Hypothalamus (tissue), 51 donors: ENCODE measurements at places on chromosomes 13 and 19.

DNA sequence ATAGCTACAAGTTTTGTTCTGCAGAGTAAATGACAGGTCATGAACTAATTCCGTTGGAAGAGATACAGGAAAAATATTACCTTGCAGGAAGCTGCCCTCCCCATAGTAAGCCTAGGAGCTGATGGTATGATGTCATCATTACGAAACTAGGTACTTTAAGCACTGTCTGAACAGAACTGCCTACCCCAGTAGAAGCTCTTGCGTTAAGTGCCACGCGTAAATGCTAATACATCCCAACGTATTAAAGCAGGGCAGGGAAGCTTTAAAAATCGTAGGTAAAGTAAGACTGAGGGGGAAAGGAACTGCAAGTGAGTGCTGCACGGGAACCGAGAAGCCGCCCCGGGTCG, 572 bp downstream of the UGGT2 start:
- DNase-seq, result no peak

DNA sequence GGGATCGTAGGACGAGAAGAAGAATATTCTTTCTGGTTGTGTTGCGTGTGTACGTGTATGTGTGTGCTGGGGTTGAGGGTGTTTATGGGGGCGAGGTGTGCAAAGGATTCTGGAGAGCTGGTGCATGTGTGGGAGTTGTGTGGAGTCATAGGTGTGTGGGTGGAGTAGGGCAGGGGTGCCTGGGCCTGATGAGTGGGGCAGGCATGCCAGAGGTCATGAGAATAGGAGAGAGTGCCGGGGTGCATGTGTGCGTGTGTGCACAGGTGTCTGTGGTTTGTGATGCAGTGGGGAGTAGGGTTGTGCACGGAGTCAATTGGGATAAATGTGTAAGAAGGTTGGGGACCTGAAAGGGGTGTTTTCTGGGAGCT, 649 bp downstream of the TMEM91 start:
- no peak for DNase-seq

GRCh38 chr19:17404621-17405249, 695 bp downstream of the BST2 start:
- DNase-seq, result no peak

- DNase-seq, result no peak
Observed at GRCh38 chr13:19059016-19059780, 122.4 kb downstream of the TUBA3C start.

DNA sequence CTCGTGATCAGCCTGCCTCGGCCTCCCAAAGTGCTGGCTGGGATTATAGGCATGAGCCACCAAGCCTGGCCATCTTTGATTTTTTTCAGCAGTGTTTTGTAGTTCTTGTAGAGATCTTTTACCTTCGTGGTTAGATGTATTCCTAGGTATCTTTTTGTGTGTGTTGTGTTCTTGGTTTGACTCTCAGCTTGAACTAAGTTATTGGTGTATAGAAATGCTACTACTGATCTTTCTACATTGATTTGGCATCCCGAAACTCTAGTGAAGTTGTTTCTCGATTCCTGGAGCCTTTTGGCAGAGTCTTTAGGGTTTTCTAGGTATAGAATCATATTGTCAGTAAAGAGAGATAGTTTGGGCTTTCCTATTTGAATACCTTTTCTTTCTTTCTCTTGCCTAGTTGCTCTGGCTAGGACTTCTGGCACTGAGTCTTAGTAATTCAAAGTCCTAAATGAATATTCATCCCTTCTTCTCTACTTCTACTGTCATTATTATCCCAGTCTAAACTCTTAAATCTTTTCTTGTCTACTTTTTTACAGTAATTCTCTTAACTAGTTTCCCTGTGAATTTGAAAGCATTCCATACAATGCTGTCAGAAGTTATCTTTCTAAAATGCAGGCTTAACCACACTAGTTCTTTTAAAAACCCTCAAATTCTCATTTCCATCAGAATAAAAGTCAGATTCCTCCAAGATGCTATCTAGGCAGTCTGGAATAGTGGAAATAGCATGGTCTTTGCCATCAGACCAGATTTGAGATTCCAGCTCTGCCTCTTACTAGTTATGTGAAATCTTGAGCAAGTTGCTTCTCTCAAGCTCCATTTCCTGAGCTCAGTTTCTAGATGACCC, 7.0 kb downstream of the GPR18 start:
- DNase-seq, result no peak

DNA sequence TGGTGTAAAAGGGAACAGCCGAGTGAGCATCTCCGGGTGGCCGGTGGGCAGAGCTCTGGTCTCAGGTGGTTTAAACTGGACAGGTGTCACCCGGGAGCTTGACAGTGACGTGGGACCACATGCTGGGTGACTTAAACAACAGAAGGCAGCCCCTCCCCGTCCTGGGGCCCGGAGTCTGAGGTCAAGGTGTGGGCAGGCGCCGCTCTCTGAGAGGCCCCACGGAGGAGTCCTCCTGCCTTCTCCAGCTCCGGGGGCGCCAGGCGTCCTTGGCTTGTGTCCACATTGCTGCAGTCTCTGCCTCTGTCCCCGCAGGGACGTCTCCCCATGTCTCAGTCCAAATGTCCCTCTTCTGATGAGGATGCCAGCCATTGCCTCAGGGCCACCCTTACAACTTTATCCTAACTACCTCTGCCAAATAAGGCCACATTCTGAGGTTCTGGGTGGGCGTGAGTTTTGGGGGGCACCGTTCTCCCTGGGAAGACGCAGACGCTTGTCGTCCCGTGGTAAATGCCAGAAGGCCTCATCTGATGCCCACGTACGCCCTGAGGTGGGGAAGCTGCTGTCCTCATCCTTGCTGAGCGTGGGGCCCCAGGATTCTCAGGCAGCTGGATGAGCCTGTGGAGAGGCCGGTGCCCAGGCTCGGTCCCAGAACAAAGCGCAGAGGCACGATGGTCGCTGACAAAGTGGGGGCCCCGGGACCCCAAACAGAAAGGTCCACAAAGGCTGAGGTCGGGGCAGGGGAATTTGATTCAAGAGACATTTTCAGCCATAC, 12.9 kb downstream of the GZMM start:
- DNase-seq, result no peak

DNA sequence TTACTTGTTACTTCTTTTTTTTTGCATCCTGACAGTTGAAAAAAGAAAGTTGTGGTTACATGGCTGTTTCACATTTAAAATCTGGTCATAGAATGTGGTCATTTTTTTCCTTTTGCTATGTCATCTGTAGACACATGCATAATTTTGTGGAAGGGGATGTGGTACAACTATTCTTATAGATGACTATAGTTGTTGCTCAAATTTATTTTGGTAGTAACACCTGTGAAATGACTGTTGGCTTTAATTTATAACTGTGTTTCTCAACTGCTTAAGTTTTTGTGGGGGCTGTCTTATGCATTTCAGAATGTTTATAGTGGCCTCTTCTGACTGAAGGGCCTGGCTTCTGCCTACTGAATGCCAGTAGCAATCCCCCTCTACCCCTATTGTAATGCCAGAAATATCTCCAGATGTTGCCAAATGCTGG, 130.5 kb downstream of the PAN3 start:
- DNase-seq, result no peak

DNA sequence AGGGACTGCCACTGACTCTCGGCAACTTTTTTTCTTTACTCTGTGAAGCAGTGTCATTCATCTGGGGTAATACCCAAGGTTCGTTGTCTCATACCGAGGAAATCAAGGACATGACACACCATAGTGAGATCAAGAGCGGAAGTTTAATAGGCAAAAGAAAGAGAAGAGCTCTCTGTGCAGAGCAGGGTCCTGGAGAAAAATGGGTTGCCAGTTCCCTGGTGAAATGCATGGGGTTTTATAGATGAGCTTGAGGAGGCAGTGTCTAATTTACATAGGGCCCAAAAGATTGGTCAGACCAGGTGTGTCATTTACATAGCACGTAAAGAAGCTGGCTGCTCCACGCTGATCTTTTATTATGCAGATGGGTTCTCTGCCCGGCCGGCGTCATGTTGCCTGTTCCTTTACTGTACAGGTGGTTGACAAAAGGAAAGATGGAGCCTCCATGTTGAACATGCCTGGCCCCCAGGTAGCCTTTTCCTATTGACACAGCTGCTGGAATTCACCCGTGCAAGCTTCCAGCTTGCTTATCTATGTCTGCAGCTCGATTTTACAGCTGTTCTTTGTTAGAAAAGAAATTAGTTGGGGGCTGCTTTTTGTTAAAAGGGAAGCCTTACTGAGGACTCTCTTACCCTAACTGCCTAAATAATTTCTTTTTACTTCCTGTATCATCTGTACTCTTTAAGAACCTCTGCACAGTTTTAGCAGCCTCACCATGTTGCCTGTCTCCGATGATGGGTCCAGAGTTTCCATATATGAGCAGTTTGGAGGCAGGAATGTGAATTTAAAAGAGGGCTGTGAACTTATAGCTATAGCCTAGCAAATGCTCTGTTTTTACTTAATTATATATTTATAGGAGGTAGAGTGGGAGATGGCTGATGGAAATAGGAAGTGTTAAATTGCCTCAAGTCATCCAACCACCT, 98.0 kb upstream of the DIAPH3 start:
- DNase-seq, result no peak

DNA sequence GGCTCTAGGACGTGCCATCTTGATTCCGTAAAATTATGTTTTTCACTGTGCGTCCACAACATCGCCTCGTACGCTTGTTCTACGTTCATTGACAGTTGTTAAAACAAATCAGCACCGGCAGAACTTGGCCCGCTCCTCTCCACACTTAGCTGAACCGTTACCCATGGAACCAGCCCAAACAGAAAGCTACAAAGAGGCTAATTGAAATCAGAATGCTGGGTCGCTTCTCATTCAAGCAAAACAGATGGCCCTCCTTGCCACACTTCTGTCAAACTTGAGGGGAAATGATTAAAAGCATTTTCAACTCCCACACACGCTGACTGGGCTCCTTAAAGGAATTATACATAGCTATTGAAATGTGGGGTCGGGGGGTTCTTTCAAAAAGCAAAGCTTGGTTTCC, 71.6 kb downstream of the TM9SF2 start:
- DNase-seq, result no peak

DNA sequence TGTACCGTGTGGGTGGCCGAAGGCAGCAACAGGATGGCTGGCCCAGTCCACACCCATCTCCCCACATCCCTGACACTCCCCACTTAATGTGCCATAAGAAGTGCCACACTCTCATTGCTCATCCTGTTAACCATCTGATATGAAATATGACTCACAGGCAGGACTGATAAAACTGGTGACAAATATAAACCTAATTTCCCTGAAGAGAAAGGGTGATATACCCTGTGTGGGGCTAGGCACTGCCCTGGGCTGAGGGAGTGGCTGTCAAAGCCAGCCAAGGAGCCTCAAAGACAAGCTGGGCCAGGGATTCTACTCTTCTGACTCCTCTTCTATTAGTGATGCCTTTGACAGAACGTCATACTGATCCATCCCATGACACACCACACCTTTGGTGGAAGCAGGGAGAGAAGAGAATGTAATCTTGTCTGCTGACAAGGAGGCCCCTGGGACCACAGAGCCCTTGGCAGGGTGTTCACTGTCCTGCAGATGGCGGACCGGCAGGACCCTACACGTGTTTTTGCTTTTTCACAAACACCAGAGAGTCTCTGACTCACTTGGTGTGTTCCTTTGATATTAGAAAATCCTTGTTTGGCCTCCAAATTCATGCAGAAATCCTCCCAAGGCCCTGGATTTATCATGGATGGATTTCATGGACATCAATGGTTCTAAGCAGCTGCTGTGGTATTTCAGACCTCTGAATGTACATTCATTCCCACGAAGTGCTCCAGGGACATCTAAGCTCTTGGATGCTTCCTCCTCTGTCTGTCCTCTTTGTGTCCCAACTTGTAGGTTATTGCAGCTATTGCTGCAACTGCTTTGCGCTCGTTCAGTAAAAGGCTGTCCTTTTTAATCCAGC, 98.0 kb upstream of the WASF3 start:
- DNase-seq, result no peak

GRCh38 chr13:22940736-22941135, 240.0 kb upstream of the SGCG start:
- no peak for DNase-seq

DNA sequence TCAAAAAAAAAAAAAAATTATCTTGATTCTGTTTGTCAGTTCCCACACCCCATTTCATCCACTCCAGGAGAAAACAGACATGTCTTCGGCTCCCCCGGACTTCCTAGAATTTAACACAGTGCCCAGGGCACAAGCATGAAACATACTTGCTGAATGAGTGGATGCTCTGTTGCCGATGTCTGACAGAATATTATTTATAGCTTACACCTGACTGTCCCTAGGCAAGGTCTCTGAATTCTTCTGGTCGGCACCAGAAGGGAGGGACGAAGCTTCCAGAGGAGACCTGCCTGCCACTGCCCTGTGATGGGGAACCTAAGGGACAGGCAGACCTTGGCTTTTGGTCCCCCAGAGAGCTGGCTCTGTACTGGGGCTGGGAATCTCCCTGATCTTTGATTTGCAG, 43.9 kb upstream of the PEG3 start:
- no peak for DNase-seq
